ENCODE measurements at places on chromosomes 1 and 21.

DNA sequence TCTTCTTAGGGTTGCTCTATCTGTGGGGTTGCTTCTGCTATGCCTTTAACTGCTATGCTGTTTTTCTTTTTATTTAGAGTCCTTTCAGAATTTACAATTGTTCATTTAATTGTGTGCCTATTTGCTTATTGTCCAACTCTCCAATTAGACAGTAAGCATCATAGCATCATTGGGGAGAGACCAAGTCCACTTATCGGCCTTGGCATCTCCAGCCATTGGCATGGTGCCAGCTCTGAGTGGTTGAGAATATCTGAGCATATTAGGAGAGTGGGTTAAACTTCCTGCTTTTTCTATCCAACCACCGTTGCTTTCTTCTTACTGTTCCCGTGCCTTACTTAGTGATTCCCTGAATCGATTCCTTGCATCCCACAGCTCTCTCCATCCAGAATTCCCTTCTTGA lies 535.0 kb downstream of the AJAP1 start:
- peak; percentile 16 for DNase-seq

- DNase-seq: no peak
Measured at GRCh38 chr1:234866007-234866866, 256.3 kb upstream of the IRF2BP2 start.

DNA sequence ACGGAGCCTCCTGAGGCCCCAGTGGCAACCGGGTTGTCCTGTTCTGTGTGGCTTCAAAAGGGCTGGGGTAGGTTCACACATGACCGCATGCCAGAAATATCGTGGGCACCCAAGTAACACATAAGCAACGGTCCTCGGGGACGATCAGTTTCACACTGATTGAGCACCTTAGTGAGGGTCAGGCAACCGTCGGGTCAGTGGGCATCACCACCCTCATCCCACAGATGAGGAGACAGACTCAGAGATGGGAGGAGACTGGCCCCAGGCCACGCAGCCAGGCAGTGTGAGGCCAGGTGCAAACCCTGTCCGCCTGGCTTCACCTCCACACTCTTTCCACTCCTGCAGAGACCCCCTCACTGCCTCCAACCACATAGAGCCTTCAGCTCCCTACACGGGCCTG lies 309.8 kb downstream of the MATN1 start:
- DNase-seq: no peak

- no peak for DNase-seq
Measured at GRCh38 chr21:29416268-29416667, 117.5 kb downstream of the BACH1 start.

DNA sequence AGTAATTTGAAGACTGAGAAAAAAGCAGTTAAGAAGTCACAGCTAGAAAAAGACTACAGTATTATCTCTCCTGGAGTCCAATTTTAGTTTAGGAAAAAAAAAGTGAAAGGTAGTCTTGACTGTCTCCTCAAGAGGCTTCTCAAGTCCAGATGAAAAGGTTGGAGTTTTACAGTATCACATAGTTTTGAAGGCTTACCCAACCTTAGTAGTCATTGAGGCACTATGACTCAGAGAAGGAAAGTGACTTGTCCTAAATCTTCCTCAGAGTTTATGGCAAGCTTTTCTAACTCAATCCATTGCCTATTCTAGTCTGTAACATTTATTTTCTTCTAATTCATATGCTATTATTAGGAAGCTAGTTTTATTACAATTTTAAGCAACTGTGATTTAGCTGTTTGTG lies 174.9 kb downstream of the DPYD start:
- DNase-seq: no peak

GRCh38 chr1:164713456-164714207 lies 154.6 kb downstream of the PBX1 start:
- DNase-seq: no peak

- DNase-seq: no peak
Measured at GRCh38 chr21:32383812-32384211, 9.0 kb downstream of the URB1 start.

- no peak for DNase-seq
Measured at GRCh38 chr1:189289346-189289745, 1188.3 kb downstream of the BRINP3 start.

DNA sequence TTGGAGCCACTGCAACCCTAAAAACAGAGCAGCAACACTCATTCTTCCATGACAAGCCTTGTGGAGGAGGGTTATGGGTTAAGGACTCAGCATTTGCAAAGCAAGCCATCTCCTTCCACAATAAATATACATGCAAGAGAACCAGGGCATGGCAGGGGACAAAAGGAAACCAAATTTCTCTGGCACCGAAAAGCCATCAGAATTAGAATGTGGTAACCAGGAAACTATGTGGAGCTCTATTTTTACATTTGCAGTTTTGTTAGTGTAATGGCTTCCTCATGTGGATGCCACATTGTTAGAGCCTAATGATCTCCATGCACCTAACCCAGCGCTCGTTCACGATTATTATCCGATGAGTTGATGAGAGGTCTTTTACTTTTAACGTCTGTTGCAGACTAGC lies 91.7 kb downstream of the NAV1 start:
- no peak for DNase-seq

GRCh38 chr1:229778794-229779193 lies 152.7 kb downstream of the URB2 start:
- DNase-seq: no peak

DNA sequence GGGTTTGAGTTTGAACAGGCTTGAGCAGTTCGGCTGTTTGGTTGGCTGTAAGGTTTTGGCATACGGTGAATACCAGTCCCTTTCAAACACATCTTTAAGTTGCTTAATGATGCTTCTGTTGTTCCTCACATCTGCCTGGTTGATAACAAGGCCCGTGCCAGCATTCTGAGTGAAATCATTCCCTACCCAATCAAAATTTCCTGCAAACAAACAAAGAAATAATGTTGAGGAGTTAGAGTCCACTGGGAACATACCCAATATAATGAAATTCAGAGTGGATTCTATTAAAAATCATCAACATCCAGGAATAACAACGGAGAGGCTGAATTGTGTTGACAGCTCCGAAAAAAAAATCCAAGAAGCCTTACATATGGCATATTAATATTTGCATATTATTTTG lies 91.0 kb upstream of the MAP1LC3C start:
- DNase-seq: no peak

DNA sequence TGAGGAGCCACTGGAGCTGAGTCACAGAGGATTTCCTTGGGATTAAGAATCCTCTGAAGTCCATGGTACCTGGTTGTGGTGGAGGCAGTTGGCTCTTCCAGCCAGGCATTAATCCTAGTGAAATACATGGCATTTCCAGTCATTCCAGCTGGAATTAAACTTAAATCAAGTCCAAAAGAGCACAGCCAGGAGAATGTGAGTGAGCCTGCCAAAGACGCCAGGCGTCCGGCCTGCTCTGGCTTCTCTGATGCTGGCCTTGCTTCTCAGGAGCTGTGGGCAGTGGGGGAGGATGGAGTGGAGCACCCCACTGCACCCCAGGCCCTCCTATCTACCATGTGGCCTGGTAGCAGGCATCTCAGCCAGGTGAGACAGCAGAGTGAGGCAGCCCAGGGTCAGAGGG lies 23.4 kb upstream of the TENT5C start:
- no peak for DNase-seq

GRCh38 chr1:226656601-226657277 lies 82.3 kb downstream of the ITPKB start:
- peak; percentile 93 for DNase-seq

DNA sequence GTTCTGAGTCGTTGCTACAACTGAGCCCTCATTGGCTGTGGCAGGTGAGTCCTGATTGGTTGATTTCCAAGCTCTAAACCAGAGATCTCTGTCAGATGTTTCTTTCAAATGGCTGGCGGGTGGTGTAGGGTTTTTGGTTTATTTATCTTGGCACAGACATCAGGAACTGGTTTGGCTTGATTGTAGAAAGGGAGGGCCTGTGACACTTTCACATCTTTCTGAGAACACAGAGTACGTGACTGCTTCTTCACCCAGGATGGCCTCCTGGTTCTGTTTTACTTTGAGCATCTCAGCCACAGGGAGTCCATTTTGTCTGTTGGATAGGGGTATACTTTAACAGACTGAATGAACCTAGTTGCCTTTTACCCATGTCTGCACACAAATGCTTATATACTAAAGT lies 89.4 kb upstream of the GPR52 start:
- no peak for DNase-seq

- peak; percentile 60 for DNase-seq
Measured at GRCh38 chr1:156584813-156585212, 5.3 kb downstream of the TTC24 start.

GRCh38 chr1:26581287-26581651 lies 51.7 kb downstream of the RPS6KA1 start:
- DNase-seq: no peak

- no peak for DNase-seq
Measured at GRCh38 chr21:44947111-44947929, 7.5 kb downstream of the SLX9 start.

DNA sequence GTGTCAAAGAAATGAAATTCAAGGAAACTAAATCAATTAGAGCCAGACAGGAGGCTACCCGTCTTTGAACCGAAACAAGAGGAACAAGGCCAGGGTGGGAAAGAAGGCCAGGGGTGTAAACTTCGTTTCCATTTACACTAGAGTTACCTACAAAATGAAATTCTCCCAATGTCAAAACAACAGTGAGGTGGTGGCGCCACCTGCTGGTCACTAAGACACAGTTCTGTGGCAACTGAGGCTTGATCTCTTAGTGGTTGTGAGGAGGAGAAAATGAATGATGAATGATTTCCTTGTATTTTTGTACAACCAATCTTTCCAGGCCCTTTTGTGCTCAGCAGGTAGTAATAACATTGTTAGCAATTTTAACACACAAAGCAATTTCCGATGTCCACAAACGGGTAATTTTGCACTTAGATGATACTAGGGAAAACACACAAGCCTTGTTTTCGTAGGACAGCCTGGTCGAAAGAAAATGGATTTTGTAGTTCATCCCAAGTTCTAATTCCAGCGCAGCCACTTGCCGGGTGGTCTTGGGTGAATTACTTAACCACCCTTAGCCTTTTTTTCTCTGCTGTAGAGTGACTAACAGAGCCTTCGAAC lies 54.8 kb upstream of the SOD1 start:
- peak; percentile 83 for DNase-seq

- no peak for DNase-seq
Measured at GRCh38 chr1:110677526-110677925, 2.8 kb upstream of the KCNA3 start.
